ENCODE measurements at places on chromosomes 4 and X.
A peak's percentile ranks its signal among the peaks of the same experiment; 100 is the strongest.

DNA sequence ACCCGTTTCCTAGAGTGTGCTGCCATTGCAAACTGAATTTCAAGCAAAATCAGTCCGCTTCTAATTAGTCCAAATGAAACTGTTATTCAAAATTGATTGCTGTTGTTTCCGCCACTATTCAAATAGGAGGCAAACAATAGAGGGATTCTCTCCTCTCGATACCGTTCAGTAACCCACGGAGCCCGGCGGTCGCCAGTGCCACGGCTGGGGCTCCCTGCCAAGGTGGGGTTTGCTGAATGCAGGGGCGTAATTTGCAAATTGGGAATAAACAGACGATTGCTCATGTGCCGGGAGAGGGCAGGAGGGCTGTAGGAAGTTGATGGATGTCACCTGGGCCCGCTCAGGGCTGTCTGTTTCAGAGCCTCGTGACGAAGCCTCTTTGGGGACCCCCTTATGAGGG, 8.8 kb downstream of the ADRA2C start:
- no peak for DNase-seq

- DNase-seq: no peak
Observed at GRCh38 chr4:80112236-80112635, 39.2 kb upstream of the ANTXR2 start.

DNA sequence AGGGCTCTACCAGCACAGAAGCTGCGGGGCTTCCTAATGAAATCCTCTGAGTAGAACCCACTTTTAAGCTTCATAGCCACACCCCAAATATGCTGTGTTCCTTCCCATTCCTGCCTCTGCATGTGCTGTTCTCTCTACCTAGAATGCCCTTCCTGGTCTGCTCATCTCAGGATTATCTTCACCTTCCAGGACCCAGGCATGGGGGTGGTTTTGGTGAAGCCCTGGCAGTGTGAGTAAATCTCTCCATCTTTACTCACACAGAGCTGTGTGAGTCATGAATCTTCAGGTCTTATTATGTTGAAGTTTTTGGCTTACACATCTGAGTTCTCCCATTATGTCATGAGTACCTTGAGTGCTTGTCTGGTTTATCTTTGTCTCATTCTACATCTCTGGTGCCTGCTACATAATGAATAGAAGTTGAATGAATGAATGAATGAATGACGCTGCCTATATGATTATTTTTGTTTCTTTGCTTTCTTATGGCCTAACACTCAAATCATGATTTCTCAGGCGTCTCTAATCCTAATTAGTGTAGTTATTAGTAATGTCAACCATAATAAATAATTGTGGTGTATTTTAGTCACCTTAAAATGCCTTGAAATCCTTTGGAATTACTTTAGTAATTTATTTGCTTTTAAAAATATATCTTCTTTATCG, 41.9 kb downstream of the HADH start:
- no peak for DNase-seq

- no peak for DNase-seq
Observed at GRCh38 chr4:146349306-146349705, 135.0 kb downstream of the REELD1 start.

GRCh38 chr4:85798012-85798770, 323.2 kb downstream of the ARHGAP24 start:
- DNase-seq: no peak

DNA sequence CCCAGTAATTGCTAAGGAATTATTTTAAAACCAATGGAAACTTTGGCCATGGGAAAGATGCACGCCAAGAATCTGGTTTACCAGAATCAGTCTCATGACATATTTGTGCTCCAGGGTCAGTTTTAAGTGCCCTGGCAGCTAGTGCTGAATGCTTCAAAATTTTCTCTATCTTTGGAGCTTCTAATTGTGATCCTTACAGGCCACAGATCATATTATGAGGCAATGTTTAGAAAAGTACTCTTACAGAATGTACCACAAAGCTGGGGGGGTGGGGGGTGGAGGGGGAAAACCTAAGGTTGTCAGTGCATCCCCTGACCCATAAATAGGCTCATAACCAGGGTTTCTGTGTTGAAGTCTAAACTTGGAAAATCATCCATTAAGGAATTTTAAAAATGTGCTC, 514.5 kb downstream of the INPP4B start:
- no peak for DNase-seq

DNA sequence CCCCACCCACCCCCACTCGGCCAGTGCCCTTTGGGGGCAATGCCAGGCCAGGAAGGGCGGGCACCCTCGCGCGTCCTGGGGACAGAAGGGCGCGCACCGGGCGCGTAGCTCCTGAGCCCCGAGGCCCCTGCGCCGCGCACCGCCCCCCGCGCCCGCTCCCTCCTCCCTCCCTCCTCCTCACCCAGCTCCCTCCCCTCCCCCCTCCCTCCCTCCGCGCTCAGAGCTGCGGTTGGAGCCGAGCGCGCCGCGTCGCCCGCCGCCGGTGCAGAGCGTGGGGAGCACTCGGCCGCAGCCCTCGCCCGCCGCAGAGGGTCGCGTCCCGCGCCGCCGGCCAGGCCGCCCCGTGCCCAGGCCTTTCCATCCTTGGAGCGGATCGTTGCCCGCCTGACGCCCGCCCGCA, at the start of gene ATP2B3:
Gene ATP2B3 (plus strand): TSS at position 220 of the 400 bp plus-strand sequence. CDS start 18,606 bp downstream, outside the sequence.
- DNase-seq: no peak

DNA sequence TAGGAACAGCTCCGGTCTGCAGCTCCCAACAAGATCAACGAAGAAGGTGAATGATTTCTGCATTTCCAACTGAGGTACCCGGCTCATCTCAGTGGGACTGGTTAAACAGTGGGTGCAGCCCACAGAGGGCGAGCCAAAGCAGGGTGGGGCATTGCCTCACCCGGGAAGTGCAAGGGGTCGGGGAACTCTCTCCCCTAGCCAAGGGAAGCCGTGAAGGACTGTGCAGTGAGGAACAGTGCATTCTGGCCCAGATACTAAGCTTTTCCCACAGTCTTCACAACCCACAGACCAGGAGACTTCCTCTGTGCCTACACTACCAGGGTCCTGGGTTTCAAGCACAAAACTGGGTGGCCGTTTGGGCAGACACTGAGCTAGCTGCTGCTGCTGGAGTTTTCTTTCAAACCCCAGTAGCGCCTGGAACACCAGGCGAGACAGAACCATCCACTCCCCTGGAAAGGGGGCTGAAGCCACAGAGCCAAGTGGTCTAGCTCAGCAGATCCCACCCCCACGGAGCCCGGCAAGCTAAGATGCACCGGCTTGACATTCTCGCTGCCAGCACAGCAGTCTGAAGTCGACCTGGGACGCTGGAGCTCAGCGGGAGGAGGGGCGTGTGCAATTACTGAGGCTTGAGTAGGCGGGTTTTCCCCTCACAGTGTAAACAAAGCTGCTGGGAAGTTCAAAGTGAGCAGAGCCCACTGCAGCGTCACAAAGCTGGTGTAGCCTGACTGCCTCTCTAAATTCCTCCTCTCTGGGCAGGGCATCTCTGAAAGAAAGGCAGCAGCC, 84.6 kb downstream of the THOC2 start:
- no peak for DNase-seq

GRCh38 chr4:10272511-10272910, 155.9 kb upstream of the WDR1 start:
- no peak for DNase-seq

DNA sequence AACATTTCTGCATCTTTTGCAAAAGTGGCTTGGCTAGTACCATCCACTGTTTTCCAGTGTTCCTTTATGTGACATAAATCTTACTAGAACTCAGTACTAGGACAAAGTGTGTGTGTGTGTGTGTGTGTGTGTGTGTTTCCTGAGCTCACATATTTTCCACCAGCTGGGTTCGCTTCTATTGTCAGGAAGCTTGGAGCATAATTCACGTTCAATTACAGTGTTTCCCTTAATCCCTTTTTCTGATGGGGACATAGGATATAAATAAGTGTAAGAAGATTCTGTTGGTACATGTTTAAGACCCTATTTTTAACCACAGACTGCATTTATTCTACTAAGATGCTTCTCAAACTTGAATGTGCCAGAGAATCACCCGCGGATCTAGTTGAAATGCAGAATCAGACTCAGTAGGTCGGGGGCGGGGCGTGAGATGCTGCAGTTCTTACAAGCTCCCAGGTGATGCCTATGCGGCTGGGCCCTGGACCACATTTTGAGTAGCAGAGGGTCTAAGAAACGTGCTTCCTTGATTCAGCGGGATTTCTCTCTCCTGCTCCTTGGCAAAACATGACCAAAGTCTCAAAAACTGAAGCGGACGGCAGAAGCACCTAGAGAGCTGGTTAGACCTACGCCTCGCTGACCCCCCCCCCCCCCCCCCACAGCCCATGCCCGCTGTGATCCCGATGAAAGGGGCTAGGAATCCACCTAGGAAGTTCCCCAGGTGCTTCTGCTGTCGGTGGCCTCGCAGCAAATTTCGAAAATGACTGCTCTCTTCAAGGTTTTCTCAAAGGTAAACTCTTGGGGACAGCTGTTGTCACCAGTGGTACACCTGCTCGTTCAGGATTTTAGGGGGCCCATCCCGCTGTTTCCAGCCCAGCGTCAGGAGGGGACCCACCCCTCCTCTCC, 797 bp downstream of the CD99L2 start:
- DNase-seq: peak; percentile 18

- DNase-seq: no peak
Observed at GRCh38 chr4:134401798-134402197, 200.2 kb upstream of the PABPC4L start.

DNA sequence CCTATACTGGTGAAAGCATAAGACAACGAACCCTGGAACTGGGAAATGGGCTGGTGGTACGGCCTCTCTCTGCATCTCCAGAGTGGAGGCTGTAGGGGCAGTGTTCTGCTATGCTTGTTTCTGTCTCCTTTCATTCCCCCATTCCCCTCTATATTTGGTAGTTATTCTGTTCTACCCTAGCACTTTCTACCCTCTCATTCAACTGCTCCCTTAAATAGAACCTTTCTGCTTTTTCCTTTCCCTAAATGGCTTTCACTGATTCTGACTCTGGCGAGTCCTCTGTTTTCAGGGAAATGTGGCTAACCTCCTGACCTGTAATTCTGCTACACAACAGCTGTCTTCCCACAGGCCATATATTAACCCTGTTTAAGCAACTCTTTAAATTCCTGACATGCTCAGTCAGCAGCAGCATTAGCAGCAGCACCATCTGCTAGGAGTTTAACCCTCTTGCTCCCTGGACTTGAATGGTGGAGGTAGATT, 94.2 kb downstream of the CXCL13 start:
- DNase-seq: no peak

DNA sequence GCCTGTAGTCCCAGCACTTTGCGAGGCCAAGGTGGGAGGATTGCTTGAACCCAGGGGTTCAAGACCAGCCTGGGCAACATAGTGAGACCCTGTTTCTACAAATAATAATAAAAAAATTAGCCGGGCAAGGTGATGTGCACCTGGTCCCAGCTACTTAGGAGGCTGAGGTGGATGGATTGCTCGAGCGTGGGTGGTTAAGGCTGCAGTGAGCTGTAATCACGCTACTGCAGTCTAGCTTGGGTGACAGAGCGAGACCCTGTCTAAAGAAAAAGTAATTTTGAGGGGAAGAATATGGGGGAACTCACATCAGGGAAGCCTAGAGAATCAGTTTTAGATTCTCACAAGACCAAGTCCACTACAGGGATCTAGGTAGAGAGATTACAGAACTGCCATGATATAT, 28.9 kb upstream of the LCORL start:
- DNase-seq: no peak

DNA sequence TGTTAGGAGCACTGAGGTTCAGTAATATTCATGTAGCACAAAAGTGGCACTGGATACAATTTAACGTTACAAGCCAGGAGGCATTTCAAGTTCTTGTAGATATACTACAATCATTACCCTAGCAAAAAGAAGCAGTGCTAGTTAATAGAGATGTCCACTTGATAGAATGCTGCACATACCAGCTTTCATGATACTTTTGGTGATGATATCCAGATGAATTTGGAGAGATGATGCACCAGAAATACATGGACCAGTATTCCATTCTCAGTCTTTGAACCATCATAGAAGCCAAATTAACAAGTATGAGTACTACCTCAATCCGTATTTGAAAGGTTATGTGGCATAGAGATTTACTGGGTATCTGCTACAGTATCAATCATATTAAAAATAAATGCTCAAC, 421.0 kb upstream of the MAGEB18 start:
- DNase-seq: no peak

- DNase-seq: no peak
Observed at GRCh38 chr4:25984266-25984665, 70.2 kb downstream of the SMIM20 start.

GRCh38 chr4:37970702-37971101, 10.5 kb downstream of the PTTG2 start:
- DNase-seq: no peak
